ENCODE measurements at places on chromosomes 2 and 18.

DNA sequence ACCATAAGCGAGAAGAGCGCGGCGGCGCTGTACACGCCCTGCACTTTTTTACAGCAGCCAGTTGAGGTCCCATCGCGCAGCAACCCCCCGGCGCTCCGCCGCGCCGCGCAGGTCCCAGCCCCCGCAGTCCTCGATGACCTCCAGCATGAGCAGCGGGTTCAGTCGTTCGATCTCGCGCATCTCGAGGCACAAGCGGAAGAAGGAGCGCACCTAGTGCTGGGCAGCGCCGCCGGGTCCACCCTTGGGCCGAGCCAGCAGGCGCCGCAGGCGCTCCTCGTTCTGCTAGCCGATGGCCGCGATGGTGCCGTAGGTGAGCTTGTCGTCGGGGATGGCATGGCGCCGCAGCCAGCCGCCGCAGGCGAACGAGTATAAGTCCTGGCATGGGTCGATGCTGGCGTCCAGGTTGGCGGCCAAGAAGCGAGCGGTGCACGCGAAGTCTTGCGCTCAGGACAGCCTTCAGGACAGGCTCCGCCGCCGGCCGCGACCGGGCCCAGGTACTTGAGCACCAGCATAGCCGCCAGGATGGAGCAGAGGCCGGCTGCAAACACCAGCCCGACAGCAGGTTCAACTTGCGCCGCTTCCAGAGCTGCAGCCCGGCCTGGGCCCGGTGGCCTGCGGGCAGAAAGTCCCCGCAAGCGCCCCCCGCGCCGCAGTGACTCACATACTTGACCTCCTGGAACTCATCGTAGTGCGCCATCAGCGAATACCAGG, 8.3 kb downstream of the ALPP start:
- DNase-seq, result no peak

- DNase-seq, result no peak
Measured at GRCh38 chr2:120587279-120587996, 148.2 kb upstream of the GLI2 start.

GRCh38 chr2:15754703-15755099, 163.0 kb downstream of the DDX1 start:
- no peak for DNase-seq

DNA sequence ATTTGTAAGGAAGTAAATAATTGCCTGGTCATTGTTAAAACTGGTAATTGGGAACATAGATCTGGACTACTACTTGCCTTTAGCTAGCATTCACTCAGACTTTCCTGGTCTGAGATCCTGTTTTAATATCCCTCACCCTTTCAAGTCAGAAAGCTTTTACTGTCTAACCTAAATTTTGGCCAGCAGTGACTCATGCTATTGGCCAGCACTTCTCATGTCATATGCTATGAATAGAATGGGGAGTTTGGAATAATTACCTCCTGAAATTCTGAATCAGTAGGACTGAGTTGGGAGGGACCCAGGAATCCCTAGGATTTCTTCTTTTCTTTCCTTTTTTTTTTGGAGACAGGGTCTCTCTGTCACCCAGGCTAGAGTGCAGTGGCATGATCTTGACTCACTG, 19.3 kb downstream of the STK36 start:
- DNase-seq, result no peak

- no peak for DNase-seq
Measured at GRCh38 chr2:101697124-101698013, at the start of gene MAP4K4. TSS of gene MAP4K4 (plus strand) at chr2:101697707. CDS start at chr2:101698081, 374 bp downstream.
